ENCODE measurements at places on chromosomes 5 and 9.

DNA sequence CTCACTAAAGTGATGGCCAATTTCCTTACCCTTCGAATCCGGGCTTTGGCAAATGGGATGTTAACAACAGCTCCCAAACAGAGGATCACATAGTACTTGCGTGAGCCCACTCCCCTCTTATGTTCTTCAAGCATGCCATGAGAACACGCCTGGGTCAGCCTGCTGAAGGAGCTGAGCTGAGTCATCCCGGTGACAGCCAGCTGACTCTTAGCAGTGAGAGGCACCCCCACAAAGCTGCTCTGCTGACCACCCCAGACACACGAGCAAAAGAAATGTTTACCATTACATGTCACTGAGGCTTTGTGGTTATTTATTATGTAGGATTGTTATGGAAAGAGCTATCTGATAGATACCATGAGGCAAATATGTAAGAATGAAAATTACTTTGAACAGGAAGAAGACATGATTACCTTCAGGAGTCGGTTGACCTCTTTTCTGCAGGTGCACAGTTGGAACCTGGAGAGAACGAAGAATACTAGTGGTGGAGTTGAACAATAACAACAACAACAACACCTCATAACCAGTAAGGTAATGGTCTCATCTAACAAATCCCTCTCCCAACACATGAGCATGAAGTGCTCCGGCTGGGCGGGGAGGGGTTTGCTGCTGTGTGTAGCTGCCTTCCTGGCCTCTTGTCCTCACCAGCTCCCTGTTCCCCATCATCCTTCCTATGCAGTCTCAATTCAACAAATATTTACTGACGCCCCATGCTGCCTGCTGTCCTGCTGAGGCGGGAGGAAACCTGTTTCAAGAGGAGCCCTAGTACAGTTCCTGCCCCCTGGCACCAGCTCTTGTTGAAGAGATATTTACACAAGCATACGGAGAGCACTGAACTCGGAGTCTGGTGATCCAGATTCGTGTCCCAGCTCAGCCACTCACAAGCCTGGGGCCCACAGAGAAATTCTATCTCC lies 69.4 kb upstream of the LHFPL2 start:
- DNase-seq, result no peak

- DNase-seq, result no peak
Observed at GRCh38 chr5:2887481-2888348, 136.2 kb upstream of the IRX2 start.

DNA sequence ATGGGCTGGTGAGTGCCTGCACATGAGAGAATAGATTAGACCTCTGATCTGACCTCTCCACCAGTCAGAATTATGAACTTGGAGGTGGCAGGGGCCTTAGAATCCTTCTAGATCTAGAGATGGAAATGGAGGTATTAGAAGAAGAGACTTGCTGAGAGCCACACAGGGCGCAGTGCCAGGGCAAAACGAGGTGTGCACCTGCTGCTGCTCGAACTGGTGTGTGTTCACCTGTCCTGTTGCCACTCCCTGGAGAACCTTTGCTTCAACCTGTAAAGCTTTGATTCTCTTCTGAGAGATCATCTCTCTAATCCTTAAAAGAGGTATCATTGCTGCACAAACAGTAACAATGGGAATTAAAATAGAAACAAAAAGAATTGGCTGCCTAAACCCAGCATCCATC lies 24.9 kb downstream of the FRMPD1 start:
- DNase-seq, result no peak

DNA sequence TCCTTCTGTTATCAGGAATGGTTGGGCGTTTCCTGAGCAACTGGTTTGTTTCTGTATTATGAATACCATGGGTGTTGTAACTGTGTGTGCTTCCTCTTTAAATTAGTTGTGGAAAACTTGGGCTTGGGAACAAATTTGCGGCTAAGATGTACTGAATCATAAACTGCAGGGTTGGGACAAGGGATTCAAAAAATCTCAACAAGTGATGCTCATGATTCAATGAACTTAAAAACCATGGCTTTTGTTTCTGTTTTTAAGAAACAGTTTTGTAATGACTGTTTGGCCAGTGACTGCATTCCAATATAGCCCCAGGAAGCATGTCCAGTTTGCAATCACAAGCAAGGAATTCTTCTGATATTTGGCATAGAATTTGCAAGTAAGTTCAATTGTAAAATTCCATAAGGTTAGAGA lies 657.5 kb upstream of the WWC1 start:
- no peak for DNase-seq

DNA sequence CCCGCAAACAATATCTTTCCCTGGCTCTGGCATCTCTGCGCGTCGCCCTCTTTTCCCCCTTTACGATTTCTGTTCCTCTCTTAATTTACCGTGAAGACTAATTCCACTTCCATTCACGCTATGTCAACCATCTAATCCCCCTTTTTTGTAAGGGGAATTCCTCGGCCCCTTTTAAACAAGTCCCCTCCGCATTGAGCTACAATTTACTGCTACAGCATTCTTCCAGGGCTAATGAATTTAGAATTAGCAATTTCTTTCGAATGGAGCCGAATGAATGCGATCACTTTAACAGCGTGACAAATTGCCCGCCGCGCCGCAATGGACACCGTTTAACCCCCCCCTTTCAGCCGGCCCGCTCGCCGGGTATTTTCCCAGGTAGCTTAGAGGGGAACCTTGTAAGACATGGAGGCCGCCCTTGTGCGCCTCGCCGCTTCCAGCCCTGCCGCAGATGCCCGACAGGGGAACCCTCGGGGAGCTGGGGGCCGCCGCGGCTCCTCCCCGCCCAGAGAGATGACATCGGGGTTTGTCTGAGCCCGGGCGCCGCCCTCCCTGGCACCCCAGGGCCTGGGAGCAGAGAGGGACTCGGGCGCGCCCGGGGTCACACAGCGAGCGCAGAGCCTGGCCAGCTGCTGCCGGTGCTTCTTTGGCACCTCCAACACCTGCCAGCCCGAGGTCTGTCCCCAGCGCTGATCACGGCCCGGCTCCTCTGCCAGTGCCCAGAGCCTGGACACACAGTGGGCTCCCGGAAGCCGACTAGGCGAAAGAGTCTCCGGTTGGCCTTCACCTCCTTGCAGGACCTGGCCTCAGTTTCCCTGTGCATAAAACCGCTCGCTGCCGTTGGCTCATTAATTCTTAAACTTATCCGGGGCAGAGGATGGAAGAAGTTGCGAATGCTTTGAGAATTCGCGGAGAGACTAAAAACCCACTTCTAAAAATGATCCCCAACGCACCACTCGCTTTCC lies 1.3 kb downstream of the PRDM12 start:
- no peak for DNase-seq

DNA sequence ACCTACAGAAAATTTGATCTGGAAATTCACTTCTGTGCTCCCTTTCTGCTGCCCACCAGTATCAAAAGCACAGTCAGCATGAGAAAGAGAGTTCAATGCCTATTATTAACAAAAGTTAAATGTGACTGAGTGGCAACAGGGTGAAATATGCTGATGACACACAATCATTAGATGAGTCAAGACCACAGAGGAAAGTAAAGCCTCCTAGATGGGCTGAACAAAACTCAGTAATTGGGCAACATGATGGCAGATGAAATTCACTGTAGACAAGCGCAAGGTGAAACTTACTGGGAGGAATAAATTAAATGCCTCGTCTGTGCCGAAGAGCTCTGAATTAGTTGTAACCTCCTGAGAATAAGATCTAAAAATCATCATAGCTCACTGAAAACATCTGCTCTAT lies 752.8 kb downstream of the IRX1 start:
- no peak for DNase-seq

DNA sequence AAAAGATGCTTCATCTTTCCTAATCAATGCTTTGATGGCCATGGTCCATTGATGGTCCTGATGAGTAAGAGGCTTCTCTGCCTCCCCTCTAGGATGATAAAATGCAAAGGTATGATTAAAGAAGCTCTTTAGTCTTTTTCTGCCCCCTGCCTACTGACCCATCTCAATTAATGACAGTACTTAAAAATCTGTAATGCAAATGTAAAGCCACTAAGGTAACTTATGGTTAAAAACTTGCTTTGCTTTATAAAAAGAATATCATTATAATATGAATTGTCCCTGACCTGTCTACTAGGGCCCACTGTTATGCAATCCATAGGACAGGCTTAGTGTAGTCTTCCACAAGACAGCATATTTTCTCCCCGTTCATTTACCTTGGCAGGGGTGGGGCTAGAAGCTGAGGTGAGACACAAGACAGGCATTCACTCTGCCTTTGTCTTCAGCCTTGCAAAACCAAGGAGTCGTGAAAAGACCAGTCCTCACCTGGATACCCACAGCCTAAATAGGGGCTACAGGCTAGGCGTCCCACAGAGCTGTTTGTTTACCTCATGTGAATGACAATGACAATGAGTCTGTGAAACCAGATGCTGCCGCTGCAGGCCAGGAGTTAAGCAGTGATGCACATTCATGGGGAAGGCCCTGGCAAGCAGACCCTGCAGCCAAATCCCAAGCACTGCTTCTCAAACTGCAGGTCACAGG lies 60.4 kb downstream of the BNC2 start:
- DNase-seq, result no peak
